ENCODE measurements at places on chromosomes 7 and 10. TPM values are rescaled to one million over a fixed set of nuclear protein-coding genes. Genes with fewer than 3 reads are reported as not detected.
A peak's percentile ranks its signal among the peaks of the same experiment; 100 is the strongest.

The NEURL1 gene
- total RNA-seq, result 3.6 TPM

The OGDH gene
- 105 TPM for total RNA-seq

DNA sequence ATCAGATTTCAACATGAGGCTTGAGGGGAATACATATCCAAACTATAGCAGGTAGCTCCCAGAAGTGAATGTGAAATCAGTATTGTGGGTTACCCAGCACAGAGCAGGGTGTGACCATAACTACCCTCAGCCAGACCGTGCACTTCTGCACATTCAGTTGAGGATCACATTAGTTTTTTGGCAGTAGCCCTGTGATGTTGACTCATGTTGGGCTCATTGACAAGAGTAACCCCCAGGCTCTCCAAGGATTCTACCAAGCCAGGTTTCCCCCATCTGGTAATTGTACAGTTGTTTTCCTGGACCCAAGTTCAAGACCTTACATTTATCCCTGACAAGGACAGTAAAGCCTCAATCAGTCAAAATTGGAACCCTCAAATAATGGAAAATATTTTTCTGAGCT lies 11.7 kb upstream of the CPA4 start:
- DNase-seq, result no peak

GRCh38 chr7:111041577-111041976 lies 49.4 kb upstream of the LRRN3 start:
- DNase-seq, result no peak

GRCh38 chr10:32084185-32084851 lies 28.1 kb upstream of the KIF5B start:
- DNase-seq, result no peak

DNA sequence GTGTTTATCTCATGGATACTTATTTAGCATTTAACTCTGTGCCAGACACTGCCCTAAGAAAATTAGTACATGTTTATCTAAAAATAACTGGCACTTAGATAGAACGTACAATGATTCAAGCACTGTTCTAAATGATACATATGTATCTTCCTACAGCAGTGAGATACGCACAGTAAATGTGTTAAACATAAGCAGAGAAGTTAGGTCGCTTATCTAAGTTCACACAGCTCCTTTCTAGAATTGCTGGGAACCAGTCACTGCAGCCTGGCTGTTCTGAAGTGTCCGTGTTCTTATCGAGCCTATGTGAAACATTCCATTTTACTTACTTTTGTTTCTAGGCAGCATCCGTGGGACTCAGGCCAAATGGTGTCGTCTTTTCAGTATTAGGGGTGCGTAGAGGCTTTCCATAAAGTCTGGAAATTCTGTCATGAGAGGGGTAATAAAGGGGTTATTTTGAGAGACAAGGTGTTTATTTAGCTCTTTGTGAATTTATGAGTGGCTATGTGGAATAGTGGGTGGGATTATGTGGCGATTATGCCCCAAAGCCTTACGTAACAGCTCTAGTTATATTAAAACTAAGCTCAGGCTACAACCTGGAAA lies 186.9 kb downstream of the SND1 start:
- DNase-seq, result no peak

GRCh38 chr10:48520594-48520993 lies 84.3 kb downstream of the ARHGAP22 start:
- DNase-seq, result no peak

DNA sequence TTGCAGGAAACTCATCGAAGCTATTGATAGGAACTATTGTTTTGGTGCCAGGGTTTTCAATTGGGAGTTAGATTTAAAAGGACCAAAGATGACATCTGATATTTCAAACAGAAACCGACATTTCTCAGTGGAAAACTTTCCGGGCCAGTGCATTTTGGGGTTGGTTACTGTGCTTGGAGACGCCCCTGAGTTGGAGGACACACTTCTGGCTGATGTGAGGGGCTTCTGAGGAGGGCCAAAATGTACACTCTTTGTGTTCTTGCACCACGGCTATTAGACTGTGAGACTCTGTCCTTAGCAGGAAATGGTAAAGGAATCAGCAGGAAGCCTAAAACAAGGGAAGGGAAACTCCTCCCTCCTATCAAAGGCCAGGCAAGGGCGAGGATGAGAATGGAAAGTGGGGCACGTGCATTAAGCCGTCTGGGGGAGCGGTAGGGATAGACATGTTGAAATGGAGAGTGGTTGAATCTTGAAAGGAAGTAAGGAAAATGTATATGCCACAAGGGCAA lies 1.8 kb upstream of the SRGN start:
- DNase-seq, result no peak

DNA sequence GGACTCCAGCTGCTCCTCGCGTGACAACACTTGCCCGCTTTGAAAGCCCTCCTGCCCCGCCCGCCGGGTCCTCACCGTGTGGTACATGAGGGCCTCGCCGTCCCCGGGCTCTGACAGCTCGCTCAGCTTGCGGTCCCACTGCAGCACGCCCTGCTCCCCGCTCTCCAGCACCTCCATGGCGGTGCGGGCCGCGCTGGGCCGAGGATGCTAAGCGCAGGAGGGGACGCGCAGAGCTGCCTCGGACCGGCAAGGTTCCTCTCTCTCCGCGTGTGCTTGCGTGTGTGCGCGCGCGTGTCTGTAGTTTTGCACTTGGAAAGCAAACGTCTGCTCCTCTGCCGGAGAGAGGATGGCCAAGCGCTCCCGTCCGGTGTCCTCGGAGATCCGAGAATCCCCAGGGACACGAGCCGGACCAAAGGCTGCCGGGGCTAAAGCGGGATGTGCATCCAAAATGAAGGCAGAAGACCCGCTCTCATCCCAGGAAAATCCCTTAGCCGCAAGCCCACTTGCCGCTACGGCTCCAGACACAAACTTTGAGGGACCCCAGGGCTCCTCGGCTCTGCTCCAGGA lies at the start of gene CREB3L2:
CREB3L2 (minus strand) TSS at position 558 of the 567 bp plus-strand sequence; CDS start at position 177, 381 bp downstream.
- peak; percentile 58 for DNase-seq
